Astrocyte of the hippocampus (primary cell): ENCODE measurements at places on chromosomes 11 and 22.

- DNase-seq, result no peak
Observed at GRCh38 chr11:35087648-35088047, 51.3 kb upstream of the CD44 start.

- peak; percentile 80 for DNase-seq
Observed at GRCh38 chr11:116731097-116731761, 41.6 kb downstream of the BUD13 start.

GRCh38 chr22:38199826-38200559, 1.8 kb upstream of the MAFF start:
- no peak for DNase-seq

- DNase-seq, result peak; percentile 78
Observed at GRCh38 chr11:3340025-3340424, 38.9 kb downstream of the ZNF195 start.

DNA sequence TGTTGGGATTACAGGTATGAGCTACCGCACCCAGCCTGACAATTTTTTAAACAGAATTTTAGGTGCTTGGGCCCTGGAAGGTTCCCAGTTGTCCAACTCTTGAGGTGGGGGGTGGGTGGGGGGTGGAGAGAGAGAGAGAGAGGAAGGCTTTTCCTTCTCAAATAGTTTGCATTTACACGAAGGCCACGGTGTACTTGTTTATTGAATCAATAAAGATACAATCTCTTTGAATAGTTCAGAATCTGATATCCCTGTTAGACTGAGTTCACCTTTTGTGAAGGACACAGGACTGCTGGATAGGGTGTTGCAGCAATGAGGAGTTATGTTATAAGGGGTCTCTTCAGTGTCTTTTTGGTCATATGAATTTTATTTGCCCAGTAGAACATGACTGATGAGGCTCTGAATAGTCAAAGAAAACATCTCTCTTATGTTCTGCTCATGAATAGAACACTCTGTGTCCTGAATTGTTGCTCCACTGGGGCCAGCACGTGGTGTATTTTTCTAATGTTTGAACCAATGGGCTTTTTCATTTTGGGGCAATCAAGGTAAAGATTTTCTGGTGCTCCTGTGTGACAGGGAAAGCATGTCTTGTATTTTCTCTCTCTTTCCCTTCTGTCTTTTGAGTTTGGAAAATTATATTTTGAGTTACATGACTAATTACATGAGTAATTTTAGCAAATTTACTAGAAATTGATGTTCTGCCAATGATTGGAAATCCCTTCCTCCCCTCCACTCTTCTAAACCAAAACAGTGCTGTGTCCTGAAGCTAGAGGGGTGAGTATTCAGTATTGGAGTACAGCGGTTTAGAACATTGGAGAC, 61.7 kb downstream of the PTPRJ start:
- DNase-seq, result no peak

DNA sequence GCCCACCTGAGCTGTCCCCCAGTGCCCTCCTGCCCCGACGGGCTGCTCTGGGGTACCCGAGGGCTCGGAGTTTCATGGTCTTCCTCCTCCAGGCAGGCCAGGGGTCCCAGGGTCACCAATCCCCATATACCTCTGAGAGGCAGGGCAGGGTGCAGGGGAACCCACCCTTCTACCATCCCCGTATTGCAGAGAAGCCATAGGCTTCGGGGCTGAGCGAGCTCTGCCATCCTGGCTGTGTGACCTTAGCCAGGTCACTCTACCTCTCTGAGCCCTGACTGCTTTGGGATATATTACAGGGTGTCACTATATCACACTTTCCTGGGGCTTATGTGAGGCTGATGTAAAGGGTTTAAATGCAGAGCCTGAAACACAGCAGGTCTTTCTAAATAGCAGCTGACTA, 57.4 kb downstream of the NAT10 start:
- DNase-seq, result no peak

DNA sequence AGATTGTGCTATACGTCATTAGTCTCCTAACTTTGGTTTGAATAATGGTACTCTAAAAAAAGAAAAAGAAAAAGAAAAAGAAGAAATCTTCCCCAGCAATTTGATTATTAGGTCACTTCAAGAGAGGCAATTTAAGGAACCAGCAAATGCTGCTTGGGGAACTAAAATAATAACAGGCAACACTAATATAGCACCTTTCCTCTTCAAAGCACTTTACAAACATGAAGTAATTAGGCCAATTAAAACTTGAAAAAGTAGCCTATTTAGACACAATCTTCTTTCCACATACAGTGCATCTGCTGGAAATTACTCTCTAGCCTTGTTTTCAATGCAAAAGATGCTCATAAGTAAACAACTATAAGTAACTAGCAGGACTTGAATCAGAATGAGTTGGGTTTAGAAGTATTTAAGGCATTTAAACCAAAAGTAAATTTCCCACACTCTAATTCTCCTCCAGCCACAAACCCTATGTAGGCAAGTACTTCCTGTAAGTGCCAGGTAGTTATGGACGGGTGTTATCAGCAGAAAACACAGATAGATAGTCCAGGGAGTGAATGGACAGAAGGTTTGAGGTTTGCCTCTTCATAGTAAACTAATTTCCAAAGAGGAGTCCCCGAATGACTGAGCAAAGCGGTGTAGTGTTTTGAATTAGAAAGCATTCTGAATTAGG, 44.5 kb downstream of the LRRC4C start:
- DNase-seq, result peak; percentile 48

GRCh38 chr11:117713538-117713991, 83.5 kb downstream of the DSCAML1 start:
- no peak for DNase-seq

DNA sequence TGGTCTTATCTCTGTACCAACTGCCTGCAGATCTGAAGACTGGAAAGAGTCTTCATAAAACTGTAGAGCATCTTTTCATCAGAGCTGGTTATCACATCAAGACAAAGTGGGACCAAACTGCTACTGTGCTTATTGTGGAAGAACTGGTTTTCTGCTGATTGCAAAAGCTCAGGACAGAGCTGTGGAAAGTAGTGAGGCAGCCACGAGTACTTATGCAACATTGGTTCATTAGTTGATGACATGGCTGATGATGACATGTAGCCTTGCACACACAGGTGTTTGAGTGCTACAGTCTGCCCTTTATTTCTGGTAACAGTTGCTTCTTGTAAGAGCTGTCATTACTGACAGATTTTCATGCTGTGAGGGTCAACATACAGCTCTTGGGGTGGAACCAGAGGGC, 185.4 kb upstream of the GUCY1A2 start:
- DNase-seq, result no peak

GRCh38 chr11:96815236-96815635, 425.4 kb downstream of the JRKL start:
- no peak for DNase-seq

GRCh38 chr11:1896468-1896867, 4.8 kb upstream of the PRR33 start:
- DNase-seq, result no peak

GRCh38 chr11:72744474-72744873, 7.7 kb downstream of the ARAP1 start:
- DNase-seq, result no peak

GRCh38 chr11:22711880-22712279, 45.5 kb downstream of the GAS2 start:
- DNase-seq, result no peak

- DNase-seq, result peak; percentile 7
Observed at GRCh38 chr11:65047581-65048422, 6.8 kb downstream of the SAC3D1 start.

DNA sequence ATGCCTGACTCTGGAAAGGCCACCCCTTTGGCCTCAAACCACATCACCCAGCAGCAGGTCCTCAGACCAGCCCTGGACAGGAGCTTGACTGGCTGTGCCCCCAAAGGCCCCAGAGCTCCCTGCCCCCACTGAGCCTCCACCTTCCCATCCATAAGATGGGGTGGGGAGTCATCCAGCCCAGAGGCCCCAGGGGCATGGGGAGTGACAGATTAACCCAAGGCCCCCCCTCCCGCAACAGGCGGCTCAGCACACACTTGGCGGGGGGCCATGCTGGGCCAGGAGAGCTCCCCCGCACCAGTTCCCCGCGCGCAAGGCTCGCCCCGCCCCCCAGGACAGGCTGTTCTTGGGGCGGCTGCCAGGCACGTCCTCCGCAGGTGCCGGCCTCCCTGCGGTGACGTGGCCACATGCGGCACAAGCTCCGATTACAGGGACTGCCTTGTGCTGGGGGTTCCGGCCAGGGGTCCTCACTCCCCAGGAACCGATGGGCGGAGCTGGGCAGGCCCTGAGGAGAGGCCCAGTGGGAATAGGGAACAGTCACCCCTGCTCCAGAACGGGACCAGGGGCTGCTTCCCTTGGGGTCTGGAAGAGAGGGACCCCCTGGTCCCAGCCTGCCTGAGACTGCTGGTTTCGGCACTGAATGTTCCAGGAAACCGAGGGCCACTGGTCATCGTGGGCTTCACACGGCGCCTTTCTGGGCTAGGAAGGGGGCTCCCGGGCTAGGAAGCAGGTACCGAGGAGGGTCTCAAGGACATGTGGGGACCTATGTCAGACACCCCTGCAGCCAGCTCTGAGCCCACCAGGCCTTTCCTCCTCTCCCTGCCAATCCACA, 5.1 kb upstream of the CDKN1C start:
- no peak for DNase-seq

- DNase-seq, result no peak
Observed at GRCh38 chr22:42742940-42743339, 22.3 kb upstream of the A4GALT start.

DNA sequence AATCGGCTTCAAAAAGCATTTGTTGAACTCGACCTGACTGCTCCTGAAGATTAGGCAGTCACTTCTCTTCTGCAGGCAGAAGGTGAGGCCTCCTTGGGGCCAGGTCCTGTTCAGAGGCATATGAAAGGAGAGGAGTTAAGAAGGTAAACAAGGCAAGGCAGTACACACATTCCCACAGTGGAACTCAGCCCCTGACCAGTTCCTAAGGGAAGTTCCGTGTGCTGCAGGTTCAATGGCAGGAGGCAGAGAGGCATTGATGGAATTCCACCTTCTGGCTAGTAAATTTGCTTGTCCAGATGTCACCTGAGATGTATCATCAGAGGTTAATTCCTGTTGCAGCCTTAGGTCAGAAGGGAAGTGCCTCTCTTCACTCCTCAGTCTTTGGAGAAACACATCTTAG, 337.0 kb upstream of the MTNR1B start:
- no peak for DNase-seq

- DNase-seq, result peak; percentile 77
Observed at GRCh38 chr11:15969281-15969680, 387.1 kb downstream of the SOX6 start.

DNA sequence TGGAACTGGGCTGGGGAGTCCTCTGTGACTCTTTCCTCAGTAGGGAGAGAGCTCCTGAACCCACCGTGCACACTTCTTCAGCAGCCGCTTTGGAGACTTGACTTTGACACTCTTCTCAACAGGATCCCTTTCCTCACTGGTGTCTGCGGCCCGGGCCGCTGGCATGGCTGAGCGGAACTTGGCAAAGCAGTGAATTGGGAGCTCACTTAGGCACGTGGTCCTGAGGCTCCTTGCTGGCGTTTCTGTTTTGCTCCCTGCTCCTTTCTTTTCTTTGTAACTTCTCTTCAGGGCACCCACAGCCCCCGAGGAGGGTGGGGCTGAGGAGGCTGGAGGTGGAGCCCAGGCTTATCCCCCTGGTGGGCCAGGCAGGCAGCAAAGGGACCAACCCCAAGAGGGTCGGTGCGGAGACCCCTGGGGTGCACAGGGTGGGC, 8.4 kb upstream of the KCNQ1OT1 start:
- peak; percentile 42 for DNase-seq

- no peak for DNase-seq
Observed at GRCh38 chr22:26766510-26767350, 109.3 kb downstream of the MIAT start.

DNA sequence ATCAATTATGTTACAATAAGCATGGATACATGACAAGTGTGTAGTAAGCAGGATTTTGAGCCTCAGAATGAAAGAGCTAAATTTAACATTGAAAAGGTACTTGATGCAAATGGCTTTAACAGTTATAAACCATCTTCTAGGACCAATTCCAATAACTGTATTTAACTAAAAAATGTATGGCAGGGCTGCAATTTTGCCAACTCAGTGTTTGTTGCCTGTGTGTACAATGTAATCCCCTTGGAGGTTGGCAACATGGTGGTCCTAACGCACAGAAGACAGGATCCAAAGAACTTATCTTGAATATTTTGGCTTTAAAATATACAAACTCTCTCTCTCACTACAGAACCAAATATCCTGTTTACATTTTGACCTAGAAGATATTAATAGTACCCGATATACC, 2314.1 kb downstream of the LRRC4C start:
- no peak for DNase-seq

DNA sequence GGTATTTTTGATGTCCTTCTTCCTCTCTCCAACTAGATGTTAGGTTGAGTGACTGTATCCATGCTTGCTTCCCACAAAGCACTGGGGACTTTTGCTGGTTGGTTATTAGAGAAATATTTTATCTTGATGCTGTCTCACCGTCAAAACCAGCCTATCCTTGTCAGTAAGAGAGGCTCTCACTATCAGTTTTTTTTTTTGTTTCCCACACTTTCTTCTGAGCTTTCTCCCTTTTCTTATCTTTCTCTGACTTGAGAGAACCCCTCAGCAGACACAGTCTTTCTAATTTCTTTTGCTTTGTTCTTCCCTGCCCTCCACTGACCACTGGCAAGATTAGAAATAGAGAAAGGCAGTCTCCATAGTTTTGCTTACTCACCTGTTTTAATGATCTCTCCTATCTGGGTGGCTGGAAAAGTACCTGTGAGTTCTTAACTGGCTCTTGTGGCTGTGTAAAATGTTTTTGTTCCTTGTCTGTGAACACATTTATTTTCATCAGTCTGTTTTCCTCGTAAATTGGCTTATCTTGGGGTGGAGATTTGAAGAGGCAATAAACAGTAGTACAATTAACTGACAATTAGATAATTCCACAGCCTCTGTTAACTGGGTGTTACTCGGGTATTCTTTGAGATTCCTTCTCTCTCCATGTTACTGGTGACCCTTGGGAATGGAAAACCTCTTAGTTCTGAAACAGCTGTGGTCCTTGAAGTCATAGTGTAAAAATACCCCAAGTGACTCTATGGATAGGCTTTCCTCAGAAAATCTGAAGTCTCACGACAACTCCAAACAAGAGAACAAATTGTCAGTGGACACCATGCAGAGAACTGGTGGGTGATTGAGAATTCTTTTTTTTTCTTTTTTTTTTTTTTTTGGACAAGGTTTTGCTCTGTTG, at the start of gene NXPE1:
Gene NXPE1, minus strand, starts transcription at position 457 of the 886 bp plus-strand sequence. CDS start 8,680 bp downstream, outside the sequence.
- DNase-seq, result no peak

DNA sequence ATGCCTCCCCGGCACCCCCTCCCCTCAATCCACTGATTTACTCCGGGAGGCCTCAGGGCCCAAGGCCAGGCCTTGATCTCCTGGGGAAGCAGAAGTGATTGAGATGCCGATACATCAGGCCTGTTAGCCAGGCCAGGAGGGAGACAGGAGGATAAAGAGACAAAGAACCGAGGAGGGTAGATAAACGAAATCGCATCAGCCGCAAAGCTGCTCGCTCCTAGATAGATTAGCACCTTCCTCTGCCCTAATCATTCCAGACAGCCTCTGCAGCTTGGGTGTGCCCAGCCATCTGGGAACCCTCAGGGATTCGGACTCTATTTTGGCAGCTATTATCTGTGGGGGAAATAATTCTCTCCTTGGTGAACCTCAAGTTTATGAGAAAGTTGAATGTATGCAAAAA, 121.2 kb downstream of the ABTB2 start:
- DNase-seq, result no peak

- no peak for DNase-seq
Observed at GRCh38 chr11:83002053-83002452, 69.6 kb downstream of the RAB30 start.

- DNase-seq, result no peak
Observed at GRCh38 chr11:10709299-10710086, 15.9 kb upstream of the IRAG1 start.

GRCh38 chr11:65204646-65205601, 23.2 kb downstream of the CAPN1 start:
- peak; percentile 74 for DNase-seq

GRCh38 chr11:109405671-109406070, 16.3 kb upstream of the C11orf87 start:
- peak; percentile 25 for DNase-seq
